ENCODE measurements at places on chromosomes 2 and 18.
A peak's percentile ranks its signal among the peaks of the same experiment; 100 is the strongest.

GRCh38 chr2:29786361-29786760 lies 135.0 kb downstream of the ALK start:
- no peak for DNase-seq

- DNase-seq: no peak
These were observed 32.6 kb downstream of the MTA3 start for GRCh38 chr2:42601076-42601475.

GRCh38 chr2:122135021-122135937 lies 379.8 kb downstream of the TSN start:
- DNase-seq: no peak

GRCh38 chr2:41399437-41400087 lies 648.3 kb upstream of the PKDCC start:
- no peak for DNase-seq

GRCh38 chr2:5895284-5895683 lies 203.1 kb downstream of the SOX11 start:
- DNase-seq: no peak

DNA sequence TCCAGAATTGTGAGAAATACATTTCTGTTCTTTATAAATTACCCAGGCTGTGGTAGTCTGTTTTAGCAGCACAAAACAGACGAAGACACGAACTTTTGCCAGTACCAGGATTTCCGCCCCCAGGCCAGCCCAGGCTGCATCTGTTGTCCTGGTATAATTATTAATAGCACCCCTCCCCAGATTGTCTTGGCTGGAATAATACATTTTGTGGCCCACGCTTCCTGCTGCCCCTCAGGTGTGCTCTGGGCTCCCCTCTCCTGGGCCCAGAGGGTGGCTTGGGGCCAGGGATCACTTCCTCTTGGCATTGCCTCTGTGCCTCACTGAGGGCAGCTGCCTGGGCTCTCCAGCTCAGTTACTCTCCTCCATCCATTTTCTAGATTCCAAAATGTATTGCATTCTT lies 102.1 kb upstream of the HS6ST1 start:
- DNase-seq: no peak

DNA sequence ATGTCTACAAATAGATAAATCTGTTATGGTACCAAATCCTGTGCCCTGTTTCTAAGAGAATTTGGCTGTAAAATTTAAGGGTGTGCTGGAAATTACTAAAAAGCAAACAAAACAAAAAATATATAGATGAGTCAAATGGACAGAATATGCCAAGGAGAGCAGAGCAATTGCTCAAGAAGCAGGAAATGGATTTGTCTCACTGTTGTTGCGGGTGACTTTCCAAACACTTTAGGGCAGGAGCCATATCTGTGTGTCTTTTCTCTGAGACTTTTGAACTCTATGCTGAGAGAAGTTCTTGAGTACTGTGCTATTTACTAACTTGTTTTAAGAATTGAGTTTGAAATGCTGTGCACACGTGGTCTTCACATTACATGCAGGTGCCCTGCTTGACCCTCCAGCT lies 221.7 kb downstream of the PHLPP1 start:
- DNase-seq: no peak

DNA sequence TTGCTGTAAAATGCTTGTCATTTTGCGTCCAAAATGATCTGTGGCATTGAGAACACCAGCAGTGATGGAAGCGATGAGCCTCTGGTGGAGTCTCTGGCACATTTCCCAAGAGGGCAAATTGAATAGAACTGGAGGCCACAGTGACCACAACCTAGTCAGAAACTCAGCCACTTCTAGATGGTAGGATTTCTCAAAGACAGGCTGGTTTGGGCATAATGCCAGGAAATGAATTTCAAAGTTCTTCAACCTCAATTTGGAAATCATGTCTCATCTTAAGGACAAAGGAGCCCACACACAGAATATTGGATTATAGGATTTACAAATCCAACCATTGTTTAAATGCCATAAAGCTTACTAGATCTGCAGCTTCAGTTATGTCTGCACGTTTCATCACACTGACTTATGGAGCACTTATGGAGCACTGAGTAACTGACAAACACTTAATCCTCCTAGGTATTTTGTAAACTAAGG lies 132.1 kb downstream of the COL6A3 start:
- no peak for DNase-seq

GRCh38 chr2:100882645-100883613 lies 63.0 kb downstream of the NPAS2 start:
- DNase-seq: no peak

GRCh38 chr2:241770185-241770935 lies 6.3 kb upstream of the GAL3ST2 start:
- no peak for DNase-seq

- DNase-seq: peak; percentile 59
These were observed 122.2 kb downstream of the BCL2 start for GRCh38 chr18:63197246-63197869.

DNA sequence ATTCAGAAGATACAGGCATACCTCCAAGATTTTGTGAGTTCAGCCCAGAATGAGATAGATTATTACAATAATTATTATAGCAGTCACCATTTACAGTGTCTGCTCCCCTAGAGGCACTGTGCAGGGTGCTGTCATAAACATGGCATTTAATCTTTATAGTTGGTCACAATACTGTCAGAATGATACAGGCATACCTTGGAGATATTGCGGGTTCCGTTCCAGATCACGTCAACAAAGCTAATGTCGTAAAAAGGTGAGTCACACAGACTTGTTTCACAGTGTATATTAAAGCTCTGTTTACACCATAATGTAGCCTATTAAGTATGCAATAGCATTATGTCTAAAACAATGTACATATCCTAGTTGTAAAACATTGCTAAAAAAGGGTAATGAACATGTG lies 45.6 kb downstream of the ZRANB3 start:
- no peak for DNase-seq

DNA sequence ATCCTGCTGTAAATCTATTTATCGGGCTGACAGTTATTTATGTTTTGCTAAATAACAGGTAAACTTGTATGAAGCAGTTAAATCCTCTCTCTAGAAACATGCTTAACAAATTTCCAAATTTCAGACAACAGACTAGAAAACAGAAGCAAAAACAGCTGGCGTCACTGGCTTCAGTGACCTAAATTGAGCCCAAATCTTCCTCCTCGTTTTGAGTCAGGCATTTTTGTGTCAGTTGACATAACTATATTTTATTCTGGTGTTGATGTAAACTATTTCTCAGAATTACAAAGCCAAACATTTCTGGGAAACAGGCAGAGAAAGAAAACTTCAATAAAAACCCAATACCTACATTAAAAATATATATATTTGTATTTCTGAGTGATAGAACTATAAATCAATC lies 21.7 kb downstream of the RBMS1 start:
- no peak for DNase-seq
